ENCODE measurements at places on chromosomes 3 and 15.

- no peak for DNase-seq
These were observed 110.1 kb downstream of the CFAP44 start for GRCh38 chr3:113331187-113331586.

DNA sequence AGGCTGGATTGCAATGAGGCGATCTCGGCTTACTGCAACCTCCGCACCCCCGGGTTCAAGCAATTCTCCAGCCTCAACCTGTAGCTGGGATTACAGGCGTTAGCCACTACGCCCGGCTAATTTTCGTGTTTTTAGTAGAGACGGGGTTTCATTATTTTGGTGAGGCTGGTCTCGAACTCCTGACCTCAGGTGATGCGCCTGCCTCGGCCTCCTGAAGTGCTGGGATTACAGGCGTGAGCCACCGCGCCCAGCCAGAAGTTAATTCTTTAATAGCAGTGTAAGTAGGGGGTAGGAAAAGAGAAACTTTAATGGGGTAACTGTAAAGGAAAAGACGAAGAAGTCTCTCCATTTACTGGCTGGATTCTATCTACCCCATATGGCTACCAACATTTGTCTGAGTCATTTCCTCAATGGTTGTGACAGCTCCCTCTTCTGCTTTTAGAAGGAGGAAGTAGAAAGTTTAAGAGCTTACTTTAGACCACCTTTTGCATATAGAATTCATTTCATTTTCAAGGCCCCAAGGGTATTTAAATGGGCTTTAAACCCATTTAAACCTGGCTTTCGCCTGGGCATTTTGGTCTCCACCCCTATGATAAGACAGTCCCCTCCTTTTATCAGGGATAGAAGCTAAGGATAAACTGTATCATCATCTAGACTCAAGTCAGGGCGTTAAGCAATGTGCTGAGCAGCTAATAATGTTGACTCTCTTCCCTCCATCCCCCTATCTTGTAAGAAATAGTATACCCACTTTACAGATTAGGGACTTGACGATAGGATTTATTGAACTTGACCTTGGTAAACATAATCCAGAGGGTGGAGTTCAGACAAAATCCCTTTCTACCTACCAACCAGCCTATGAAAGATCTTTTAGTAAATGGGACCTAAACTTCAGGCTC, 1.1 kb upstream of the CDV3 start:
- peak; percentile 21 for DNase-seq

GRCh38 chr15:48913141-48913540, 35.2 kb downstream of the EID1 start:
- DNase-seq = no peak

- no peak for DNase-seq
These were observed 213.2 kb upstream of the MRPL3 start for GRCh38 chr3:131716007-131716406.

DNA sequence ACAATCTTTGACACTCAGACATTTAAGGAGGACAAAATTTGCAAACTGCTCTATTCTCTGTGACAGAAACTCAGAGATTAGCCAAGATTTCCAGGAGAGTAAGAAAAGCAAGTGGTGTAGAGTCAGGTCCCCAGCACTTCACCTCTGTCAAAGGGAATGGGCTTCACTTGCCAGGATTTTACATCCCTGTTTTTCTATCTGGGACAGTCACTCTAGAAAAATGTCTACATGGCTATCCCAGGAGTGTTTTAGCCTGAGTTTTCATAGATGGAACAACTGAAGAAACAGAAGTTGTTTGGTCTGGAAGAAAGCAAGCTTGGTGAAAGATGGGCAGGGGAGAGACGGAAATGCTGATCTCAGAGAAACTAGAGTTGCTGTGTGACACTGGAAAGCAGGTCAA, 3.0 kb downstream of the FAM219B start:
- DNase-seq = no peak
